ENCODE measurements at places on chromosomes 6 and 20. TPM values are rescaled to one million over a fixed set of nuclear protein-coding genes. Genes with fewer than 3 reads are reported as not detected.

DNA sequence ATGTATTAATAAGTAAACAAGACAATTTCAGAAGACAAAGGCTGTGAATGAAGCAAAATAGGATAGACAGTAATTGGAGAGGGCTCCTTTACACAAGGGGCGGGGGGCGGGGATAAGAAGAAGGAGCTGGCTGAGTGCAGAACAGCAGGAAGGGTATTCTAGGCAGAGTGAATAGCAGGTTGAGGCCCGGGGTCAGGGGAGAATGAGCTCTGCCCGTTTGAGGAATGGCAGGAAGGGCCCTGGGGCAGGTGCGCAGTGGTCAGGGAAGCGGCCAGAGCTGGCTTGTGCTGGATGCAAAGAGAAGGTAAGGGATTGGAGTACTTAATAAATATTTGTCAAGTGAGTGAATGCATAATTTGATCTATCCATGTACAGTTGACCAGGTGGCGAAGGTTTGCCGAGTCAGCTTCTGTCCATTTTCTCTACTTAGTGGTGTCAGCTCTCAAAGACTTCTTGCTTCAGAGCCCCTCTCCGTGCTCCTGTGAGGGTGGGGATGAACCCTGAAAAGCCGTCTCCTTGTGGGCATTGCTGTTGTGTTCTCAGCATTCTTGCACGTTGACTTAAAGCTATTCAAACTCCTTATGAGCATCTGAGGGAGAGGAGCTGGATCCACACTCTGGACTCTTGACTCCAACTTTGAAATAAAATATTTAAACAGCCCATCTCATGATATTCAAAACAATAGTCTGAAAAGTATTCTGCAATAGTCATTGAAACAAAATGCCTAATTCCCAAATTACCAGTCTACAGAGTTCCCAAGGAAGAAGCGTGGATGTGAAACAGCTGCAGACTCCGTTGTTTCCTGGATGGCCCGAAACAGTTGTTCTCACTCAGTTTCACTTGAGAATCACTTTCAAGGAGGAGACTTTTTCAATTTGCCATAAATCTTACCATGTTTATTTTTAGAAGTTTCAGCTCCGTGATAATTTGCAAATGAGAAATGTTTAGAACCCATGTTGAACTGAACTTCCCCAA, 105.1 kb downstream of the EDN3 start:
- no peak for DNase-seq
- peaks cover 14% of the 10 kb centered on the region for H3K4me1 ChIP-seq
- no peak overlapping the region for H3K27ac ChIP-seq

DNA sequence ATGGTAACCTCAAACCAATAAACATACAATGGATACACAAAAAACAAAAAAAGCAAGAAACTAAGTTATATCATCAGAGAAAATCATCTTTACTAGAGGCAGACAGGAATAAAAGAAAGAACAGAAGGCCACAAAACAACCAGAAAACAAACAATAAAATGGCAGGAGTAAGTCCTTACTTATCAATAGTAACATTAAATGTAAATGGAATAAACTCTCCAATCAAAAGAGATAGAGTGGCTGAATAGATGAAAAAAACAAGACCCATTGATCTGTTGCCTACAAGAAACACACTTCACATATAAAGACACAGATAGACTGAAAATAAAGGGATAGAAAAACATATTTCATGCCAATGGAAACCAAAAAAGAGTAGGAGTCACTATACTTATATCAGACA, 81.3 kb upstream of the GJE1 start:
- no peak for DNase-seq
- H3K27me3 ChIP-seq = no peaks in the 10 kb centered on the region
- no peak overlapping the region for H3K27ac ChIP-seq
- H3K4me3 ChIP-seq = no peak overlapping the region
- H3K4me1 ChIP-seq = no peaks in the 10 kb centered on the region
- H3K36me3 ChIP-seq = peaks cover 12% of the 10 kb centered on the region

- H3K27ac ChIP-seq = no peak overlapping the region
- H3K4me1 ChIP-seq = no peaks in the 10 kb centered on the region
- no peak for DNase-seq
- H3K36me3 ChIP-seq = peaks cover 7% of the 10 kb centered on the region
- no peaks in the 10 kb centered on the region for H3K27me3 ChIP-seq
- H3K4me3 ChIP-seq = no peak overlapping the region
Measured at GRCh38 chr6:89799096-89799495, 20.5 kb downstream of the MDN1 start.

DNA sequence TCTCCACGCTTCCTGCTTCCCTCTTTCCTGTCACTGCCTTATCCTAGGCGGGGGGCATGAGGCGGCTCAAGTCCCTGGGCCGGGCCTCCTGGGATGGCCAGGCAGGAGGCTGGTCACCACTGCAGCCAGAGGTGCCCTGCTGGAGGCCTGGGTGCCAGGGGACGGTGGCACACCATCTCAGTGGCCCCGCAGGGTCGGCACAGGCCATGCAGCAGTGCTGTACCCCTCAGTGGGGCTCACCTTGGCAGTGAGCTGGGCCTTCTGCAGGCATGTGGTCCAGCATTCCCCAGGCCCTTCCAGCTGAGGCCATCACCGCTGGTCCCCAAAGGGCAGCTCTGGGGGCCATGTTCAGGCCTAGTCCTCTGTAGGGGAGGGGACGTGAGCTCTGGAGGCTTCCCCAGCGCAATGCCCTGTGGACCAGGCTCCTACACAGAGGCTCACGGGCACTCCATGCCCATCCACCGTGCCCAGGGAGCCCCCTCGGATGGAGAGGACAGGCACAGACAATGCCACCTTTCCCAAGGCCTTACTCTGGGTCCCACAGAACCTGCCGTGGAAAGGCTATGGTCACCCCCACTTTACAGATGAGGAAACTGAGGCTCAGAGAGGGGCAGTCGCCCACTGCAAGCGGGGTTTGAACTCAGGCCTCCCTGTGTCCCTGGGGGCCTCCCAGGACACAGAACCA, 123.8 kb downstream of the TAF4 start:
- no peaks in the 10 kb centered on the region for H3K27me3 ChIP-seq
- no peak overlapping the region for H3K4me3 ChIP-seq
- DNase-seq = no peak
- no peaks in the 10 kb centered on the region for H3K4me1 ChIP-seq

GRCh38 chr20:59139998-59140397, 23.6 kb upstream of the ZNF831 start:
- no peaks in the 10 kb centered on the region for H3K4me1 ChIP-seq
- H3K36me3 ChIP-seq = peaks cover 4% of the 10 kb centered on the region
- peaks cover 4% of the 10 kb centered on the region for H3K27me3 ChIP-seq
- H3K4me3 ChIP-seq = no peak overlapping the region
- H3K27ac ChIP-seq = no peak overlapping the region

The PLA2G7 gene
- total RNA-seq = 0.26 TPM

DNA sequence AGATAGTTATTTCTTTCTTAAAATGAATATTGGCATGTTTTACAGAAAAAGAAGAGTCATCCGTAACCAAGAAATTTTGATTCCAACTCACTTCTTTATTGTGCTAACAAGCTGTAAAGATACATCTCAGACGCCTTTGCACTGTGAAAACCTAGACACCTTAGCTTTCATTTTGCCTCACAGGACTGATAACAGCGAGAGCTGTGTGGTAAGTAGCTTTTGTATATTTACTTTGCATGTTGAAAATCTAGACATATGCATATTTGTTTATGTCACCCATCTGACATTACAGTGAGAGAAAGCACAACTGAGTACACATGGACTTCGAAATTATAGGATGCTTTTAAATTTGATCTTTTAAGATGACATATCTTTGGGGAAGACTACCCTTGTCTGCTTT, 64.7 kb downstream of the CCN2 start:
- peaks cover 4% of the 10 kb centered on the region for H3K36me3 ChIP-seq
- no peak for DNase-seq
- no peaks in the 10 kb centered on the region for H3K4me1 ChIP-seq
- no peak overlapping the region for H3K27ac ChIP-seq
- no peaks in the 10 kb centered on the region for H3K27me3 ChIP-seq

DNA sequence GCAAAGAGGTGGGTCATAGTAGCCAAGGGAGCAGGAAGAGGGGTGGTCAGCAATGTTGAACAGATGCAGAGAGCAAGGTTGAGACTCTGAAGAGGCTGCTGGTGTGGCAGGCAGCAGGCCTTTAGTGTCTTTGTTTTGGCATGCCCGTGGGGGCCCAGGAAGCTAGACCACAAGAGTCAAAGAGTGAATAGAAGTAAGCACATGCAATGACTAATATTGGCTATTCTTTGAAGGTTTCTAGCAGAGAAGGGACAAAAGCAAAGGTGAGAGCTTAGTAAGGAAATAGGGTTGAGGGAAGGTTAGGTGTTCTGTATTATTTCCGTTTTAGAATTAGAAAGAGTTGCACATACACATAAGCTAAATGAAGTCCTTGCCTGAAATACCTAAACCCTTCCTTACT, 18.8 kb downstream of the TDRD6 start:
- H3K4me3 ChIP-seq = no peak overlapping the region
- H3K4me1 ChIP-seq = no peaks in the 10 kb centered on the region
- H3K27me3 ChIP-seq = peaks cover 7% of the 10 kb centered on the region
- no peak overlapping the region for H3K27ac ChIP-seq

GRCh38 chr6:6825193-6825784, 236.8 kb downstream of the LY86 start:
- no peak overlapping the region for H3K27ac ChIP-seq
- peaks cover 5% of the 10 kb centered on the region for H3K4me1 ChIP-seq
- H3K36me3 ChIP-seq = no peaks in the 10 kb centered on the region
- no peak for DNase-seq

- no peaks in the 10 kb centered on the region for H3K36me3 ChIP-seq
- H3K4me1 ChIP-seq = peaks cover 4% of the 10 kb centered on the region
- no peak overlapping the region for H3K27ac ChIP-seq
- H3K27me3 ChIP-seq = peaks cover 15% of the 10 kb centered on the region
- DNase-seq = no peak
Measured at GRCh38 chr6:34066218-34066571, 79.7 kb downstream of the GRM4 start.

- no peak overlapping the region for H3K4me3 ChIP-seq
- H3K4me1 ChIP-seq = peaks cover 10% of the 10 kb centered on the region
Measured at GRCh38 chr6:45815466-45816125, 200.1 kb downstream of the CLIC5 start.

DNA sequence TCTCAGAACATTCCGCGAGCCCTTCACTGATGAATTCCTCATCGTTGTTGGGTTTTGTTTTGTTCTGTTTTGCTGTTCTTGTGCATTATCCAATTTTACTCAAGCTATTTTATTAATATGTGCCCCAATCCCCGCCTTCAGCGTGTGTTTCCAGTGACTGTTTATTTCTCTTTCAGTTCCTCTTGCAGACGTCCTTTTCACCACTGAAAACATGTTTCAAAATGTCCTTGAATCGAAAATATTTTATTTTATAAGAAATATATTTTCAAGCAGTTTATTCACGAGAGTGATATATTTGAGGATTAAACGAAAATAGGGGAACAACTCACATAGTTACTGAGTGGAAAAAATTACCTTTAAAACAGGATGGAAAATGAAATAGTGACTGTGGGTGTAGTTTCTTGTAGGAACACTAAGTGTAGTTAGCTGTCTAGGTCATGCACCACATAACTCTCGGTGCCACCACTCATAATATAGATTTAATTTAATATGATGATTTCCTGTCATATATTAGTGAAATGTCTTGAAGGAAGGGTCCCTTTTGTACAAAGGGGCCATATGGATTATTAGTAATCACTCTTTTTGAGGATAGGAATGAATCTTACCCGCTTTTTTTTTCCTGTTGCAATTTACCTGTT, 45.3 kb upstream of the HDDC2 start:
- no peaks in the 10 kb centered on the region for H3K36me3 ChIP-seq
- peaks cover 17% of the 10 kb centered on the region for H3K27me3 ChIP-seq

DNA sequence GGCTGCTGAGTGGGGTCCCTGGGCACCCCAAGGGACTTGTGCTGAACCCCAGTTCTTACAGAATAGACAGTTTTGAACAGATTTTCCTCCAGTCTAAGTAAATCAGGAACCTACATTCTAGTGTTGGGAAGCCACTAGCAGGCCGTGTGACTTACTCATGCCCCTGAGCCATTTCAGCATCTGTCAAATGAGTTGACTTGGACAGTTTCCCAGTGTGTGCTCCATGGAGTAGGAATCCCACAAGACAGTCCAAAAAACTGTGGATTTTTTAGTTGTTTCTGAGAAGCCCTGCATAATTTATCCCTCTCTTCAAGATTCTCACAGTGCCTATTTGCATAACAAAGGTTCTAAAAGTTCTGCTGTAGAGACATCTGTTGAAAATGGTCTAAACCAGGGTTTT, 2.1 kb downstream of the GABRR2 start:
- peaks cover 26% of the 10 kb centered on the region for H3K4me1 ChIP-seq
- no peak overlapping the region for H3K4me3 ChIP-seq
- no peak for DNase-seq
- H3K27me3 ChIP-seq = no peaks in the 10 kb centered on the region

- H3K36me3 ChIP-seq = no peaks in the 10 kb centered on the region
- no peaks in the 10 kb centered on the region for H3K27me3 ChIP-seq
- H3K4me3 ChIP-seq = no peak overlapping the region
- no peak for DNase-seq
- peaks cover 4% of the 10 kb centered on the region for H3K4me1 ChIP-seq
- H3K27ac ChIP-seq = no peak overlapping the region
Measured at GRCh38 chr6:135686784-135687301, 164.7 kb upstream of the PDE7B start.

The GPLD1 gene
- total RNA-seq = 4.7 TPM

DNA sequence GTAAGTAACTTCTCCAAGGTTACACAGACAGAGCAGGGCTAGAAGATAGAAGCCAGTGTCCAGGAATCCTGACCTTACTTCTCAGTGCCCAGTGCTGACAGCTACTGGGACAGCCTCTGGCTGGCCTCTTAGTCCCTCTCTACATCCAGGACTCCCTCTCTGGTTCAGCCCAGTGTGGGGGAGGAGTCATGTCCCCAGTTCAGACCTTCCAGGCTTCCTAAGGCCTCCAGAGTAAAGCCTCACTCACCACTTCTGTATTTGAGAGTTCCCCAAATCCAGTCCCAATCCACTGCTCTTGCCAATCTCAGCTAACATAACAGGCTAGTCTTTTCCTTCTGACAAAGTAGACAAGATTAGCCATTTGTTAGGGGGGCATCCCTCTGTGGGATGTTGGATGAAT, 36.9 kb upstream of the EPB41L1 start:
- DNase-seq = no peak
- no peak overlapping the region for H3K4me3 ChIP-seq
- H3K4me1 ChIP-seq = peaks cover 19% of the 10 kb centered on the region
- H3K27me3 ChIP-seq = peaks cover 3% of the 10 kb centered on the region
- H3K36me3 ChIP-seq = no peaks in the 10 kb centered on the region

The BMP6 gene
- 0.44 TPM for total RNA-seq

The SALL4 gene
- 90.7 TPM for total RNA-seq

- H3K4me1 ChIP-seq = peaks cover 61% of the 10 kb centered on the region
- no peaks in the 10 kb centered on the region for H3K36me3 ChIP-seq
- DNase-seq = no peak
Measured at GRCh38 chr20:32536851-32537656, 48.1 kb downstream of the NOL4L start.

The ATP6V1G2 gene
- 3.3 TPM for total RNA-seq

Measured in neural crest cell (in vitro differentiated cells).